ENCODE measurements at places on chromosomes 3 and 15.

- no peak for DNase-seq
These were observed 31.3 kb downstream of the TFRC start for GRCh38 chr3:196050597-196050996.

DNA sequence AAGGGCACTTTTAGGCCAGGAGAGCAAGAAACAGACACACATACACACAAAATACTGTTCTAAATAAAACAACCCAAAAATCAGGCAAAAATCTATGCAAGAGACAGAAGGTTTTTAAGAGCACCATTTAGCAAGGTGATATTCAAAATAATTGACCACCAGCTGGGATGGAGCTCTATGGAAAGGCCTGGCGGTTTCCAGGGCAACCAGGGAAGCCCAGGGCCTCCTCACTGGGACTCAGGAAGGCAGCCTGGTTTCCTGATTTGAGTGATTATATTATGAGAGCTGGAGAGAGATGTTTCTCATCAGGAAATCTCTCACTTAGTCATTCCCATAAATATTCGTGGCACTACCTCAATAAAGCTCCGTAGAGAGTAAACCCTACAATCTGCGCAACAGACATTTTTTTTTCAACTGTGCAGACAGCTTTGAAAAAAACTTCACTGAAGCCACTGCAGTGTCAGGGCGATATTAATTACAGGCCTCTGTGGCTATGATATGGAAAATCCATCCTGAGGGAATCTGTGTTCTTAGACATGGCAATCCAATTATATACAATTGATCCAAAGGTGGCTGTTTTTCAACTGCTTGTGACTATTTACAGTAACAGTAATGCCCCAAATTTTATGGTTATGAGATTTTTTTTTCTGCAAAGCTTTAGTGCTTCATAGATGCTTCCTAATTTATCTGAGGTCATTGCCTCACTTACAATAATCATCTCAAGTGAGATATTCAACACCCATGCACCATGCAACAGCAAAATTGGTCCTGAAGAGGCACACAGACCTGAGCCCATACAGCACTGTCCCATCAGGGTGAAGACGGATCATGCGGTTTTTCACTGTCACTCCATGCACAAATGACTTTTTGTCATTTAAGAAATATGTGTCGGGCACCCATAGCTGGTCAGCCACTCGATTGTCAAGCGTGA is 152.1 kb downstream of the GABRB3 start:
- DNase-seq = no peak

DNA sequence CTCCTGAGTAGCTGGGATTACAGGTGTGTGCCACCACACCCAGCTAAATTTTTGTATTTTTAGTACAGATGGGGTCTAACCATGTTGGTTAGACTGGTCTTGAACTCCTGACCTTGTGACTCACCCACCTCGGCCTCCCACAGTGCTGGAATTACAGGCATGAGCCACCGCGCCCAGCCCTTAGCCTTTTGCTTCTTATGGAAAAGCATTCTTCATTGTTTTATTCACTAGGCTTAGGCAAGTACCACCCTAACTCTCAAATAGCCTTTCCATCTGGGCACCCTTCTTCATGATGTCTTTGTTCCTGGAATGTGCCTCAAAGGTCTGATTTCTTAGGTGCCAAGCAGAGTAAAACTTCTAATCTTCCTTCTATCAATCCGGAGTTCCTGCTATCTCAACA is 641.8 kb downstream of the FHIT start:
- no peak for DNase-seq

DNA sequence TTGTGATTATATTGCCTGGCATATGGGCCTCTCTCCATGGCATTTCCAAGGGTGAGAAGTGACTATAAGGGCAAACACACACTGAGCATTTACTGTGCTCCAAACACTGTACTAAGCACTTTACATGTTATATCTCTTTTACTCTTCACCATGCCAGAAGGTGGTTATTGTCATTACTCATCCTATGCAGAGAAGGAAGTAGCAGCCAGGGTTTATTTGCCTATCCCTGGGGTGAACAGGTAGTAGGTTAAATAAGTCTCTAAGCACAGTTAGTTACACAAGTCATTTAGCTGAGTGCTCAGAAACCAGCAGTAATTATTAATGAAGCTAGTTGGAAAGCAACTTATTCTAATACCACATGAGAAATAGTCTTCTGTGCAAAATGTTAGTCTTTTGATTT is 109.9 kb upstream of the SYNPR start:
- peak; percentile 54 for DNase-seq

GRCh38 chr15:77634266-77634962 is 1.7 kb upstream of the LINGO1 start:
- peak; percentile 26 for DNase-seq

DNA sequence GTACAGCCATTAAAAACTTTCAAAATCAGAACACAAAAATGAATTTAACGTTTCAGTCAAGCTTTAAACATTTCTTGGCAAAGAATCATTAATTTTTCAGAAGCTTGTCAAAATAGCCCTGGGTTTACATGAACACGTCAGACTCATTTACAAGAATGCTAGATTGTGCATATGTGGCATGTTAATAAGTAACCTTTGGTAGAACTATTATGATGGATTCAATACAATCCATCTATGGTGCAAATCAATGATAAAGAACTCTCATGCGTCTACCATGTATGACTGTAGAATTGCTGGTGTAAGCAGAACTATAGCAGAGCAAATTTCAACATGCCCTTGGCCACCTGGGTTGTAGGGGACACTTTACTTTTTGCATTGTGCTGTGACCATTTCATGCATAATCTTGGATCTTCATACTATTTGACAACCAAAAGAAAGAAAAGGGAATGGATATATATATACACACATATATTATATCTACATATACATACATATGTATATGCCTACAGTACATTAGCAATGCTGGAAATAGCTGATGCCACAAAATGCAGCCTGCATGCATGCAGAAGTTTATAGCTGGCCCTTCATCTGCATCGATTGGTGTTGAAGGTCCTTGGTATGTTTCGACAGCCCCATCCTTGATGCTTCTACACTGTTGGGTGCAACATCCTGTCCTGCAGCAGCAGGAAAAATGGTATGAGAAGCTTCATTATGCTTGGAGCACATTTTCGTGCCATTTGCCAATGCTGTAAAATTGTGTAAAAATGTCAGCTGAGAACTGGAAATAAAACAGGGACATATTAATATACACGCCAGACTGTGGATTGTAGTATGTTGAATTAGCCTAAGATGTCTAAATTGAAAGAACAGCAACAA is 189.0 kb downstream of the MBNL1 start:
- no peak for DNase-seq

GRCh38 chr15:80611543-80612080 is 83.5 kb upstream of the ABHD17C start:
- DNase-seq = no peak
